ENCODE measurements at places on chromosomes 6 and 20. TPM values are rescaled to one million over a fixed set of nuclear protein-coding genes. Genes with fewer than 3 reads are reported as not detected.
A peak's percentile ranks its signal among the peaks of the same experiment; 100 is the strongest.

DNA sequence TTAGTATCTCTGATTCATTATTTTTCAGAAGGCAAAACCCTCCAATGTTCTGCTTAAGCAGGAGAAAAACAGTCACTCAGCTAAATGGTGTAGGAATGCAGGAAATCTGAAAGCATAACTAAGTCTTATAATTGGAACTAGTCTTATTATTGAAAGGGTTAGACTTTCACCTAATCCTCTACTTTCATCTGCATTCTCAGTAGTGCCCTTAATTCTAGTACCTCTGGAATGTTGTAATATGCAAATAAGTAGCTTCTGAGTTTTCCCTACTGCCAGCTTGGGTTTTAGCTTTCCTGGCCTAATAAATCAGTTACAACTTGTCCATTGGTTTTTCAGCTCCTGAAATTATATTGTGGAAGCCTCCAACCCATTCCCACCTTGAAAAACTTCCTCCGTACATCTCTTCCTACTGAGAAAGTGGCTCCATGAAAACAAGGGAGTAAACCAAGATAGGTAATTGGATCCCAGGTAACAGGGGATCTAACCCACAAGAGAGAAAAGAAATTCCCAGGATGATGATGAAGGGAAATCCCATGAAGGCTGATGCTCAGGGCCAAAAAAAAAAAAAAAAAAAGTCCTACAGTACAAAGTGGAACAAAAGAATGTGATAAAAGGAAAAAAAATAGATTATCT is 147.0 kb downstream of the TBC1D32 start:
- H3K27ac ChIP-seq = no peak overlapping the region
- H3K4me1 ChIP-seq = no peaks in the 10 kb centered on the region
- no peaks in the 10 kb centered on the region for H3K36me3 ChIP-seq
- H3K27me3 ChIP-seq = no peaks in the 10 kb centered on the region
- no peak for DNase-seq
- no peak overlapping the region for H3K4me3 ChIP-seq

GRCh38 chr6:146741609-146742008 is 142.8 kb downstream of the ADGB start:
- H3K36me3 ChIP-seq = no peaks in the 10 kb centered on the region
- no peak overlapping the region for H3K27ac ChIP-seq
- DNase-seq = no peak
- H3K27me3 ChIP-seq = no peaks in the 10 kb centered on the region
- H3K4me3 ChIP-seq = no peak overlapping the region

- no peak overlapping the region for H3K27ac ChIP-seq
- no peaks in the 10 kb centered on the region for H3K4me1 ChIP-seq
- H3K4me3 ChIP-seq = no peak overlapping the region
- H3K27me3 ChIP-seq = no peaks in the 10 kb centered on the region
These were observed 38.2 kb downstream of the REV3L start for GRCh38 chr6:111444794-111445193.

GRCh38 chr6:157718503-157719187 is 104.4 kb upstream of the SNX9 start:
- H3K4me3 ChIP-seq = no peak overlapping the region
- no peaks in the 10 kb centered on the region for H3K36me3 ChIP-seq
- no peaks in the 10 kb centered on the region for H3K27me3 ChIP-seq
- no peak overlapping the region for H3K27ac ChIP-seq
- no peaks in the 10 kb centered on the region for H3K4me1 ChIP-seq

DNA sequence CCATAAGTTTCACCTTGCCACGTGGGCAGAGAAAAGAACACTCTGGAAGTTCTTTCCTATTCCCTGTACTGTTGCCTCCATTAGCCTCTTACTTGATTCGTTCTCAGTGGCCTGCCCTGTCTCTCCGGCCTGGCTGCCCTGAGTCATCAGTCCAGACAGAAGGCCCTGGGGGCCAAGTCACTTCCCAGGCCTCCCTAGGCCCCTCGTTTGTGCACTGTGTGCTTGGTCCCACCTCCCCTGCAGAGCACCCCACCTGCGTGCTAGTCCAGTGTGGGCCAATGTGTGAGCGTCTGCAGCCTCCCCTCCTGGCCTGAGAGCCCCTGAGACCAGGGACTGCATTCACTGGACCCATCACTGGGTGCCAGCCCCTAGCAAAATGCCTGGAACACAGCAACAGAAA is 191.2 kb upstream of the RREB1 start:
- H3K4me3 ChIP-seq = no peak overlapping the region
- no peaks in the 10 kb centered on the region for H3K36me3 ChIP-seq
- DNase-seq = no peak

DNA sequence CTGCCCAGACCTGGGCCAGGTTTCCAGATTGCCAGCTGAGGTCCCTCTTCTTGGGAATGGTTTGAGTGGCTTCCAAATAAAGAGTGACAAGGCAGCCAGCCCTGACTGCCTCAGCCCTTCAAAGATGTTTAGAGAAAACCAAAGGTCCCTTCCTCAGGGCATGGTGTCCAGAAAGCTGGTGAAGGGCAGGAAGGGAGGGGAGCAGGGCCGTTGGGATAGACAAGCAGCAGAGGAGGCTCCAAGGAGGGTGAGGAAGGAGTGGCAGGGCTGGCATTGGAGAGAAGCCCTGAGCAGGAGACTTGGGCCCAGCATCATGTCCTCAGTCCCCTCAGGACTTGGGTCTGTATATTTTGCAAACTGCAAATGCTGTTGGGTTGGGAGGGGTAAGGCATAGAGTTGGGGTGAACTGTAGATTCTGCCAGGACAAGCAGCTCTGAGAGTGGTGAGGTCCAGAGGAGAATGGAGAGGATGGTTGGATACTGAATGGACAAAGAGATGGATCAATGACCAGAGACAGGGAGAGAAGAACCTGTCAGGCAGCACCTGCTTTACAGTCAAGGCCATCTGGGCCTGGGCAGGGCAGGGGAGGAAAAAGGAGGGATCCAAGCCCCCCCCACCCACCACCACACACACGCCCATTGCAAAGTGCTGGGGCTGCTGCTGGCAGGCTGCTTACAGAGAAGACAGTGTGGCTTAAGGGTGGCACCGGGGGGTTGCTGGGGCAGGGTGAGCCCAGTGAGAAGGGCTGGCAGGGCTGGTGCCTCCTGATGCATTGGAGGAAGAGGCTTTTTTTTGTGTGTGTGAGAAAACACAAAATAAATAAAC is 5.5 kb upstream of the DSN1 start:
- H3K36me3 ChIP-seq = no peaks in the 10 kb centered on the region
- H3K27me3 ChIP-seq = no peaks in the 10 kb centered on the region
- DNase-seq = peak; percentile 58
- no peak overlapping the region for H3K27ac ChIP-seq

GRCh38 chr20:39398656-39399055 is 436.5 kb downstream of the DHX35 start:
- H3K27ac ChIP-seq = no peak overlapping the region
- H3K4me3 ChIP-seq = no peak overlapping the region
- H3K27me3 ChIP-seq = no peaks in the 10 kb centered on the region
- H3K36me3 ChIP-seq = no peaks in the 10 kb centered on the region
- H3K4me1 ChIP-seq = no peaks in the 10 kb centered on the region

Gene NDRG3
- 26.8 TPM for total RNA-seq
